HFFc6 (cell line): ENCODE measurements at places on chromosomes 5 and 9.

DNA sequence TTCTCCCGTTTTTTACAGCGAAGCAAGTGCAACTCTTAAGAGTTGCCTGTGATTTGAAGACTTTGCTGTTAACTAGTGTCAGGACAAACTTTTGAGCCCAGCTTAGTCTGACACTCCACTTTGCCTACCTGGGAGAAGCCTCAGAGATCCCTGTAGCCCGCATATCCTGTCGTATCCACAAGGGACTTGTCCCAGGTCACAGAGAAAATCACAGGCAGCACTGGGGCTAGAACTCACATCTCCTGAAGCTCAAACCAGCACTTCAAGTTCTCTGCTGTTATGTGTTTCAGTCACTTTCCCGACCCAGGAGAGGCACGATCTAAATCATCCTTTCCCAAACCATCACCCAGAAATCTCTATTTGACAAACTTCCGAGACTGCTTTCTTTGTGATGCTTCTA, 584.5 kb downstream of the ACTL7B start:
- no peaks in the 10 kb centered on the region for H3K36me3 ChIP-seq
- H3K27me3 ChIP-seq, result peaks cover 1% of the 10 kb centered on the region; the same call in 1 of the 2 replicates
- no peak overlapping the region for H3K27ac ChIP-seq
- no peak for DNase-seq
- H3K4me1 ChIP-seq, result peaks cover 23% of the 10 kb centered on the region

DNA sequence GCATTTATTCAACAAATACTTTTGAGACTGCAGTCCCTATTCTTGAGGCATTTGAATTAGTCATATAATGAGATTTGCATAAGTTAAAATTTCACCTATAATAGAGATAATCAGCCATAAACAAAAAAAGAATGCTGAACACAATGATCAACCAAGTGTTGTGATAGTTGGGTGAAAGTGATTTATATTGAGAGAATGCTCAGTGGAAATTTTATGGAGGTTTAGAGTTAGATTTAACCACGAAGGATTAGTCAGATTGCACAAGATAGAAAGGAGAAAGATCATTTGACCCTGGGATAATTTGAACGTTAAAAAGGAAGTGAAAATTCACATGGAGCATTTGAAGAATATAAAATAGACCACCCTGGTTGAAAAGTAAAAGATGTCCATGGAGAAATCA, 356.2 kb downstream of the NPR3 start:
- H3K27me3 ChIP-seq, result peaks cover 1% of the 10 kb centered on the region; the same call in 1 of the 2 replicates
- H3K4me1 ChIP-seq, result peaks cover 9% of the 10 kb centered on the region
- no peak for DNase-seq
- H3K36me3 ChIP-seq, result no peaks in the 10 kb centered on the region
- H3K4me3 ChIP-seq, result no peak overlapping the region

DNA sequence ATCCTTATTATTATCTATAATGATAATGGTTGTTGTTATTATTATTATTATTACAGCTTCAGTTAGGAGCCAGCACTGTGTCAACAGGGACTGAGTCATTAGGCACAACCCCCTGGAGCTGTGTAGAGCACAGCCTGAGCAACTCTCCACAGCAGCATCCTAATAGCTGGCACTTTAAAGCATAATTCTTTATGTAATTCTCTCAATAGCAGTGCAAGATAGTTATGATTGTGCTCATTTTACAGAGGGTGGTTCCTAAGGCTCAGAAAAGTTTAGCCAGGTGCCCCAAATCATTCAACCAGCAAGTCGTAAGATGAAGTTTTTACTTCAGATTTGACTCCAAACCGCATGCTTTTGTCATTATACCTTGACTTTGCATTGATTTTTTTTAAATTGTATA, 390.3 kb downstream of the ANXA1 start:
- no peaks in the 10 kb centered on the region for H3K36me3 ChIP-seq
- no peaks in the 10 kb centered on the region; the same call in 1 of the 2 replicates for H3K27me3 ChIP-seq
- no peak overlapping the region for H3K27ac ChIP-seq
- no peak for DNase-seq

DNA sequence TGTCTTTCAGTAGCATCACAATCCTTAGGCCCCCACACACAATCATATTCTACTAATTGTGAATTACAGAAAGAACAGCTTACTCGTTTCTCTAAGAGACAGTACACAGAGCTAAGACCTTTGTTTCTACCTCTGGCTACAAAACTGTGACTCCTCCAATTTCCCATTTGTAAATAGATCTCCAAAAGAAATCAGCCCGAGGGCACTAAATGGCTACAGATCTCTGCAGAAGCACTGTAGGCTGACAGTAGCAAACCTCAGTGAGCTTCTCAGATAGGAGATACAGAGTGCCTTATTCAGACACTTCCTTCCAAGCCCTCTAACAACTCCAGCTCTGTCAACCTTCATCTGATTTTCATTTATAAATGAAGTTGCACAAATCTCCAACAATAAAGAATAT, 51.0 kb downstream of the EFNA5 start:
- no peaks in the 10 kb centered on the region for H3K4me1 ChIP-seq
- H3K27ac ChIP-seq, result no peak overlapping the region
- no peak for DNase-seq
- no peak overlapping the region for H3K4me3 ChIP-seq
- no peaks in the 10 kb centered on the region for H3K36me3 ChIP-seq

GRCh38 chr5:133942614-133943474, 25.6 kb downstream of the C5orf15 start:
- H3K27ac ChIP-seq, result no peak overlapping the region
- no peaks in the 10 kb centered on the region for H3K36me3 ChIP-seq
- no peak for DNase-seq
- H3K4me3 ChIP-seq, result no peak overlapping the region
- H3K4me1 ChIP-seq, result peaks cover 10% of the 10 kb centered on the region
- peaks cover 9% of the 10 kb centered on the region for H3K27me3 ChIP-seq

GRCh38 chr5:149317281-149318048, 27.8 kb upstream of the GRPEL2 start:
- peak; percentile 52 for DNase-seq
- H3K27ac ChIP-seq, result no peak overlapping the region
- no peaks in the 10 kb centered on the region; the same call in 1 of the 2 replicates for H3K27me3 ChIP-seq

- DNase-seq, result peak; percentile 86
- peaks cover 28% of the 10 kb centered on the region for H3K4me1 ChIP-seq
- 0 out of 2 replicates have a peak, but pooled peaks cover 5% of the 10 kb centered on the region for H3K36me3 ChIP-seq
- no peak overlapping the region for H3K27ac ChIP-seq
- H3K4me3 ChIP-seq, result no peak overlapping the region
These were observed 937 bp upstream of the HMGCR start for GRCh38 chr5:75335952-75336614.

DNA sequence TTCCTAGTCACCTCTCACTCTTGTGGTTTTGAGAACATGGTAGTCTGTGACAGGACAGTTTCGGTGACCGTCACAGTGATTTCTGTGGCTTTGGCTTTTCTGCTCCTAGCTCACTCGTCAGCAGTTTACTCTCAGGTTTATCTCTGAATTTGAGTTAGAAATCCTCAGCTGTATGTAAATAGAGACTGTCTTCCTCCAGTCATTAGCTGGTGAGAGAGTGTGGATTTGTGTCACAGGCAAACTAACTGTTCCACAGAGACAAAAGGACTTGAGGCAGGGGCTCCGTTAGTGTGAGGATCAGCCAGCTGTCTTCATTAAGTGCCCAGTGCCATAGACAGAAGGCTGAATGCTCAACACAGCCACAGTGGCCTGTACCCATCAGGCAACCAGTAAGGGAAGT, 131.4 kb downstream of the CD180 start:
- H3K27me3 ChIP-seq, result no peaks in the 10 kb centered on the region; the same call in 1 of the 2 replicates
- peaks cover 10% of the 10 kb centered on the region for H3K4me1 ChIP-seq
- 0 out of 2 replicates have a peak, but pooled peaks cover 4% of the 10 kb centered on the region for H3K36me3 ChIP-seq
- H3K27ac ChIP-seq, result no peak overlapping the region
- H3K4me3 ChIP-seq, result no peak overlapping the region

- peak overlapping the region; percentile 86 for H3K4me3 ChIP-seq
- no peaks in the 10 kb centered on the region for H3K36me3 ChIP-seq
- peaks cover 60% of the 10 kb centered on the region for H3K4me1 ChIP-seq
- peak; percentile 46 for DNase-seq
- H3K27ac ChIP-seq, result peak overlapping the region; percentile 58
These were observed 1.2 kb downstream of the CDC14B start for GRCh38 chr9:96618209-96619123.
